ENCODE measurements at places on chromosomes 1 and 21.

- DNase-seq = no peak
- no peak within 1 kb of the TSS for H3K4me3 ChIP-seq
- H3K36me3 ChIP-seq = no peaks in the 10 kb centered on the region
- no peak within 1 kb of the TSS for H3K27ac ChIP-seq
Measured at GRCh38 chr1:153565529-153566374, at the start of gene S100A2. Gene S100A2, minus strand, starts transcription at chr1:153565844. Its CDS starts 1,967 bp downstream, at chr1:153563877.

GRCh38 chr1:173099166-173099565 is 48.4 kb upstream of the TNFSF18 start:
- H3K27me3 ChIP-seq = no peaks in the 10 kb centered on the region
- no peak overlapping the region for H3K4me3 ChIP-seq
- no peak for DNase-seq
- H3K27ac ChIP-seq = no peak overlapping the region
- H3K36me3 ChIP-seq = no peaks in the 10 kb centered on the region

- no peaks in the 10 kb centered on the region for H3K36me3 ChIP-seq
- no peak for DNase-seq
- H3K4me1 ChIP-seq = no peaks in the 10 kb centered on the region
- H3K27me3 ChIP-seq = no peaks in the 10 kb centered on the region
Measured at GRCh38 chr1:163173121-163173520, 29.6 kb downstream of the RGS5 start.

DNA sequence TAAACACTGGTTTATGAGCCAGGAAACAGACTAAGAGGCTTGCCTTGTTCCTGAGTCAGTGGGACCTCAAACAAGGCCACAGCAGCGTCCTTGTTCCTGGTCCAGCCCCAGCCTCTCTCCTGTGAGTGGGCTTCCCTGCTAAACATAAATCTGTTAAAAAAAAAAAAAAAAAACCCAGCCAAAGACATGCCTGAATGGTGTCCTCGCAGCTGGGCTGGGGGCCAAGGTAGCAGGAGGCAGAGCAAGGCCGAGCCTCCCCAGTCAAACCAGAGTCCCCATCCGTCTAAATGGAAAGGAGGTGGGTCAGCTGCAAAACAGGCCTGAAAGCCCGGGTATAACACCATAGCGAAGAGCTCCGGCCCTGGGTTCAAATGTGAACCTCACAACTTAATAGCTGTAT is 18.1 kb upstream of the IFFO2 start:
- H3K27me3 ChIP-seq = no peaks in the 10 kb centered on the region
- no peaks in the 10 kb centered on the region for H3K36me3 ChIP-seq
- no peak overlapping the region for H3K4me3 ChIP-seq
- H3K27ac ChIP-seq = no peak overlapping the region
